ENCODE measurements at places on chromosomes 4 and X. TPM values are rescaled to one million over a fixed set of nuclear protein-coding genes. Genes with fewer than 3 reads are reported as not detected.

The CT47B1 gene
- polyA plus RNA-seq, result not detected

DNA sequence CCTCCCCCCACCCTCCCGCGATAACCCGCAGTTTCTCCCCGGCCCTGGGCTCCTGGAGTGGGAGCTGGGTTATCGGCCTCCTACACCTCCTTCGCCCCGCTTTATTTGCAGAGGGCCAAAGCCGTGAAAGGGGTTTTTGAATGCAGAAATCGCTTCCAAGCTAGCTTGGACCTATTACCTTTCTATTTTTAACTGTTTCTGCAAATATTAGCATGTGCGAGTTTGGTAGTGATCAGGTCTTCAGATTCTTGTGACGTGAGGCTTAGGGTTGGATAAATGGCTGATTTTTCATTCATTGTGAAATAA is 1.3 kb downstream of the USP9X start:
- no peaks in the 10 kb centered on the region for H3K27me3 ChIP-seq
- H3K36me3 ChIP-seq, result no peaks in the 10 kb centered on the region
- no peaks in the 10 kb centered on the region for H3K4me1 ChIP-seq
- no peak overlapping the region for H3K27ac ChIP-seq
- H3K4me3 ChIP-seq, result peak overlapping the region; percentile 95

The TECRL gene
- polyA plus RNA-seq, result 0.13 TPM

DNA sequence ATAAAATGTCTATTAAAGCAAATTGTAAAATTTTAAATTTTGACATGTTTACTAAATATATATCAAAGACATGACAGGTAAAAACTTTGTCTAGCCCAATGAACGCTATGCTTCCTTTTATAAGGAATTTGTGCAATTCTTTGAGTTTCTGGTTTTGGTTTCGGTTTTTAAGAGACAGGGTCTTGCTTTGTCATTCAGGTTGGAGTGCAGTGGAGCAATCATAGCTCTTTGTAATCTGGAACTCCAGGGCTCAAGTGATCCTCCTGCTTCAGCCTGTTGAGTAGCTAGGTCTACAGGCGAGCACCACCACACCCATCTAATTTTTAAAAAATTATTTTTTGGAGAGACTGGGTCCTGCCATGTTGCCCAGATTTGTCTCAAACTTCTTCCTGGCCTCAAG is 60.7 kb downstream of the BLTP1 start:
- H3K4me1 ChIP-seq, result no peaks in the 10 kb centered on the region
- H3K4me3 ChIP-seq, result no peak overlapping the region
- H3K36me3 ChIP-seq, result peaks cover 4% of the 10 kb centered on the region
- no peak overlapping the region for H3K27ac ChIP-seq
- DNase-seq, result no peak

The SPANXA2 gene
- polyA plus RNA-seq, result not detected

DNA sequence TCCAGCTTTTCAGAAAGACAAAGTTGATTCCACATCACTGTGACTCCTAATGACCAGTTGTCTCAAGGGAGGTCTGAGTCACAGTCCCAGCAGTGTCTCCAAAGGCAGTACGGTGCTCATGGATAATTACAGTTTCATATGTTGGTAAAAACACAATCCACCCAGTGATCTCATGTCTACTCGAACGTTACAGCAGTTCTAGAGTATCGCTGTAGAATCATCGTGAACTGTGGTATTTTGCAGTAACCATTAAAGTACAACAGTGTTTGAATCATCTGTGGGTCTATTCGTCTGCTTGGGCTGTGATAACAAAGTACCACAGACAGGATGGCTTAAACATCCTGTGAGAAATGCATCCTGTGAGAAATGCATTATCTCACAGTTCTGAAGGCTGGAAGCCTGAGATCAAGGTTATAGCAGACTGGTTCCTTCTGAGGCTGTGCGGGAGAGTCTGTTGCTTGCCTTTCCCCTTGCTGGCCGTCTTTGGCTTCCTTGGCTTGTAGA is 121.1 kb upstream of the SORBS2 start:
- H3K27me3 ChIP-seq, result no peaks in the 10 kb centered on the region
- H3K4me1 ChIP-seq, result no peaks in the 10 kb centered on the region
- H3K27ac ChIP-seq, result no peak overlapping the region
- DNase-seq, result no peak
- H3K4me3 ChIP-seq, result no peak overlapping the region

The SH3D19 gene
- 44.1 TPM for polyA plus RNA-seq

- H3K27me3 ChIP-seq, result no peaks in the 10 kb centered on the region
- no peak overlapping the region for H3K27ac ChIP-seq
- no peaks in the 10 kb centered on the region for H3K36me3 ChIP-seq
- H3K4me3 ChIP-seq, result no peak overlapping the region
- H3K4me1 ChIP-seq, result no peaks in the 10 kb centered on the region
- DNase-seq, result no peak
Observed at GRCh38 chr4:137601934-137602333, 69.6 kb upstream of the PCDH18 start.

- H3K36me3 ChIP-seq, result no peaks in the 10 kb centered on the region
- no peaks in the 10 kb centered on the region for H3K27me3 ChIP-seq
- DNase-seq, result no peak
Observed at GRCh38 chrX:12614266-12614665, 176.9 kb upstream of the PRPS2 start.

DNA sequence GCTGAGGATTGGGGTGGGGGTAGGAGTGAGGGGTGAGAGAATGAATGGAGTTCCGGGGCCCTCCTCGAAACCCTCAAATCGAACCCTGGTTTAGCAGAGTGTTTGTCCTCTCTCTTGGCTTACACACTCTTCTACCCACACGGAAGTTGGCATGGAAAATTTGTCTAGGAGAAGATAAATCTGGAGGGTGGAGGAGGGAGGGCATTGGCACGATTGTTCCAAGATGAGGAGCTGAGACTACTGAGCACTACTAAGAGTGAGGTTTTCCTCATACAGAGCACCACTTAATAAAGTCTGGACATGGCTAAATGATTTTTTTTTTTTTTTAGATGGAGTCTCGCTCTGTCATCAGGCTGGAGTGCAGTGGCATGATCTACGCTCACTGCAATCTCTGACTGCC is 33.4 kb downstream of the AKAP4 start:
- H3K4me3 ChIP-seq, result no peak overlapping the region
- H3K36me3 ChIP-seq, result no peaks in the 10 kb centered on the region
- H3K4me1 ChIP-seq, result no peaks in the 10 kb centered on the region
- H3K27ac ChIP-seq, result no peak overlapping the region
- no peaks in the 10 kb centered on the region for H3K27me3 ChIP-seq

DNA sequence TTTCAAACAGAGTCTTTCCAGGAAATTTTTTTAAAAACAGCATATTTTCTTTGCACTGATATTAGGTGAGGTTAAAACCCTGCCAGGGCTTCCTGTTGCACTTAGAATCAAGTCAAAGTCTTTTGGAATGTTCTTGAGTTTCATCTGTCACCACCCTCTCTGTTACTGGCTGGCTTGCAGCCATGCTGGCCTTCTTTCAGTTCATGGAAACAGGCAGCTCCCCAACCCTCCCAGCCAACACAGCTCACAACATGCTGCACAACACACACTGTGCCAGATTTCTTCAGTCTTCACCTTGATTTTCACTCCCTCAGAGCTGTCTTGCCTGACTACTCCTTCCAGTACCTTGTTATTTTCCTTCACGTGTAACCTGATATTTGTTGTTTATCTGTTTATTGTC is 129.5 kb downstream of the KCNIP4 start:
- no peak overlapping the region for H3K27ac ChIP-seq
- H3K36me3 ChIP-seq, result no peaks in the 10 kb centered on the region
- no peak overlapping the region for H3K4me3 ChIP-seq
- no peak for DNase-seq
- no peaks in the 10 kb centered on the region for H3K27me3 ChIP-seq

DNA sequence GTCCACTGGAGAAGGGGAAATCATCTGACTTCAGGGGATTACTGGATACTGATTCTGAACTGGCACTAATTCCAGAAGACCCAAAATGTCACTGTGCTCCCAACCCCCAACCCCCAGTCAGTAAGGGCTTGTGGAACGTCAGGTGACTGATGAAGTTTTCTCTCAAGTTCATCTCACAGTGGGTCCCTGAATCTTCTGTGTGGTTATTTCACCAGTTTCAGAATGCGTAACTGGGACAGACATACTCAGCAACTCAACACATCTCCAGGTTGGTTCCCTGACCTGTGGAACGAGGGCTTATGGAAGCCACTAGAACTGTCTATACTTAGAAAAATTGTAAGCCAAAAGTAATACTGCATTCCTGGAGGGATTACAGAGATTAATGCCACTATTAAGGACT is 45.3 kb downstream of the DDX60L start:
- no peak overlapping the region for H3K27ac ChIP-seq
- H3K4me3 ChIP-seq, result no peak overlapping the region
- no peak for DNase-seq
- no peaks in the 10 kb centered on the region for H3K36me3 ChIP-seq
- H3K27me3 ChIP-seq, result no peaks in the 10 kb centered on the region

GRCh38 chr4:37749398-37749988 is 63.3 kb upstream of the RELL1 start:
- no peak overlapping the region for H3K4me3 ChIP-seq
- H3K27ac ChIP-seq, result no peak overlapping the region

The HMGN5 gene
- polyA plus RNA-seq, result 27.5 TPM

The RP2 gene
- 7.0 TPM for polyA plus RNA-seq

The SPIN4 gene
- polyA plus RNA-seq, result 2.1 TPM

The ASB12 gene
- polyA plus RNA-seq, result not detected

GRCh38 chr4:140059159-140059558 is 94.8 kb downstream of the MAML3 start:
- no peak for DNase-seq
- no peaks in the 10 kb centered on the region for H3K36me3 ChIP-seq
- no peaks in the 10 kb centered on the region for H3K4me1 ChIP-seq
- no peak overlapping the region for H3K4me3 ChIP-seq

DNA sequence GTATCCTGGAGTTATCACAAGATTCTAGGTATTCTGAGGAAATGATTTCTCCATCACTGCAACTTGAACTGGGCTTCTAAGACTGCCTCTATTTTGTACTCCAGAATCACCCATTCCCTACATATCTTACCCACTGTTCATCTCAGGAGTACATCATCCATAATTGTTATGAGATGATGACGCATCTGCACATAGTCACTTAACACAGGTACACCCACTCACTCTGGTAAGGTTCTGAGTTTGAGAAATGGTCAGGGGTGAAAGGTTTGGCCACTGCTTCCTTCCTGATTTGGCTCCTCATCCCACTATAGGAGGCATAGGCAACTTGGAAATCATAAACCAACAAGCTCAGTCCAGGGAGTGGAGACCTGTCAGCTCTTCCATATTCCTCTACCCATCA is 143.9 kb downstream of the GLRA2 start:
- DNase-seq, result no peak
- H3K4me3 ChIP-seq, result no peak overlapping the region
- no peaks in the 10 kb centered on the region for H3K4me1 ChIP-seq
- H3K36me3 ChIP-seq, result no peaks in the 10 kb centered on the region

DNA sequence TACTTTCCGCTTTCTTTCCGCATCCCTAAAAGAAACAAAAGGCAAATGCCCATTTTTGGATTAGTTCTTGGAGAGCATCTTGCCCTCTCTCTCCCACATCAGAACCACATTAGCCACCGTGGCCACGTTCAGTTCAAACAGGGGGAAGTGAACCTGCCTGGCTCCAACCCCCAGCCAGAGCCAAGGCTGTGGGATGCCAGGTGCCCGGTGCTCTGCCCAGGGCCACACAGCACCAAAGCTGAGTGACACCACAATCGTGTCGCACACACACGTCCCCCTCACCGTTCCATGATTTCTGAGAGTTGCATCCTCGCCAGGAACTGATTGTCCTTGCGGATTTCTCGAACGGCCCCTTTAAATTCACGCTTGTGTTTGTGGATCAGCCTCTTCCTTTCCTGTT is 24.3 kb downstream of the NOP14 start:
- H3K27me3 ChIP-seq, result no peaks in the 10 kb centered on the region
- DNase-seq, result no peak
- H3K36me3 ChIP-seq, result no peaks in the 10 kb centered on the region
- no peak overlapping the region for H3K27ac ChIP-seq
- H3K4me1 ChIP-seq, result no peaks in the 10 kb centered on the region

The SLC9A7 gene
- polyA plus RNA-seq, result 0.38 TPM

DNA sequence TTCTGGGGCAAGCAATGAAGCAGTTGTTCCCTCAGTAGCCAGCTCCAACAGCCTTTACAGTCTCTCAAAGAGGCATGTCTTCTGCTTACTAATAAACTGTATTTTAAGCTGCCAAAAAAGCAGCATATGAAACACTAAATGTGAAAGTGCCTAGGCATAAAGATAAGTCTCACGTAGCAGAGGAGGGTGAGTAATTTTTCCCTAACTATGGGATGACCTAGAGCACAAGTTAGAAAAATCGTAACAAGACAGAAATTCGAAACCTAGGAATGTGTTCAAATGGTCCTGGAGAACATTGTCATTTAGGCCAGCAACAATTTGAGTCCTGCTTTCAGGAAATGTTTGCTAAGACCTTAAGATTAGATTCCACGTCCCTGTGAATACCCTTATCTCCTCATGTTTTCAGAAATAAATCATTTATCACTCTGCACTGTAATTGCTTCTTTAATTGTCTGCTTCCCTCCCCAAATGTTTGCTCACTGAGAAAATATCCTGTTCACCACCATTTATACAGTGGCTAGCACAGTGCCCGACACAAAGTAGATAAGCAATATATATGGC is 222.2 kb downstream of the KCNIP4 start:
- no peak for DNase-seq
- H3K27ac ChIP-seq, result no peak overlapping the region
- no peaks in the 10 kb centered on the region for H3K27me3 ChIP-seq
- no peak overlapping the region for H3K4me3 ChIP-seq
- H3K36me3 ChIP-seq, result no peaks in the 10 kb centered on the region
- H3K4me1 ChIP-seq, result no peaks in the 10 kb centered on the region

DNA sequence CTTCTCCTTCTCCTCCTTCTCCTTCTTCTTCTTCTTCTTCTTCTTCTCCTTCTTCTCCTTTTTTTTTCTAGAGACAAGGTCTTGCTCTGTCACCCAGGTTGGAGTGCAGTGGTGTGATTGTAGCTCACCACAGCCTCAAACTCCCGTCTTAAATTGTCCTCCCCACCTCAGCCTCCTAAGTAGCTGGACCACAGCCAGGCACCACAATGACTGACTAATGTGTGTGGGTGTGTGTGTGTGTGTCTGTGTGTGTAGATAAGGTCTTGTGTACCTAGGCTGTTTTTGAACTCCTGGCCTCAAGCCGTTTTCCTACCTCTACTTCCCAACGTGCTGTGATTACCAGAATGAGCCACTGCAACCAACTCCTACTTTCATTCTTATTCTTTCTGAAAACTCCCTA is 390.9 kb downstream of the ADAM29 start:
- no peaks in the 10 kb centered on the region for H3K27me3 ChIP-seq
- DNase-seq, result no peak
- H3K36me3 ChIP-seq, result no peaks in the 10 kb centered on the region
- no peak overlapping the region for H3K4me3 ChIP-seq
- no peak overlapping the region for H3K27ac ChIP-seq
- H3K4me1 ChIP-seq, result no peaks in the 10 kb centered on the region

The SPATA18 gene
- polyA plus RNA-seq, result 7.3 TPM

DNA sequence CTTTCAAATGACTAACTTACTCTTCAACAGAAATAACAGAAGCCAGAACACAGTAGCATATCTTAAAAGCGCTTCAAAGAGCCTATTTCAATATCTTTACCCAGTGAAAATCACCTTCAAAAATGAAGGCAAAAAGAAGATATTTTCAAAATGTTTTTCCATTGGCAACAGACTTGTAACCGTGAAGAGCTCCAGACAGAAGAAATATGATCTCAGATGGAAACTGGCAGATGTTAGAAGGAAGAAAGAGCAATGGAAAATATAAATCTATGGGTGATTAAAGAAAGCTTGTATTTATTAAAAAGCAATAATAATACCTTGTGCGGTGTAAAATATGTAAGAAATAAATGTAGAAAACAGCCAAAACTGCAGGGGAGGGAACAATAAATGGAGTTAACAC is 35.7 kb downstream of the PRKG2 start:
- no peaks in the 10 kb centered on the region for H3K36me3 ChIP-seq
- no peaks in the 10 kb centered on the region for H3K4me1 ChIP-seq
- no peak for DNase-seq

The SLC6A14 gene
- polyA plus RNA-seq, result 0.03 TPM

The CENPU gene
- polyA plus RNA-seq, result 1.2 TPM

The DGAT2L6 gene
- polyA plus RNA-seq, result not detected
